ENCODE measurements at places on chromosomes 7 and 10.
A peak's percentile ranks its signal among the peaks of the same experiment; 100 is the strongest.

- no peak for DNase-seq
Measured at GRCh38 chr10:92395271-92395670, 104.3 kb downstream of the MARCHF5 start.

GRCh38 chr10:79398642-79399041 is 46.8 kb downstream of the ZCCHC24 start:
- no peak for DNase-seq

GRCh38 chr10:58217612-58218011 is 50.1 kb downstream of the IPMK start:
- no peak for DNase-seq

DNA sequence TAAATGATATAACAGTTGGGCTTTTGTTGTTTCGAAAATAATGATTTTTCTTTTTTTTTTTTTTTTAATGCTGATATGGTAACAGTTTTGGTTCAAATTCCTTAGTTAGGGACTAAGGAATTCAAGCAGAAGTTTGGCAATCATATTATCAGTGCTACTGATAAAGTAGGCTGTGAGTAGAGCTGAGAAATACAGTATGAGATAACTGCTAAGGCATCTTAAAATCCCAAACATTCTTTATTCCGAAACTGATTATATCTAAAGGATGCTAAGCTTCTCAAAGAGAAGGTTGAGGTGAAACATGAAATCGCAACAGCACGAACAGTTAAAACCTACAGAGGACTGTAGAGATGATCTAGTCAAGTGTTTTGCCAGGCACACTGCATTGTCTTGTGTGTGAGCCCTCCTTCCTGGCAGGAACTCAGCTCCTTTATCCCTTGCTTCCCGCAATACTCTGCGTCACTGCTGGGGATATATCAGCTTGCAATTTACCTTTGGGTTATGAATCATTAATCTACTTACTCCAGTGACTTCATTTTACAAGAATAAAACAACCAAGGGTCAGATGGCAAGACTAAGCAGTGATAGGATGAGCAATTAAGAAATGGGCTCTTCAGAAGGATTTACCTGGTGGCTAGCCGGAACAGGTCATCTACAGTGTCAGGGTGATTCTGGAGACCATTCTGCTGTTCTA is 36.7 kb downstream of the IRF5 start:
- DNase-seq, result no peak

DNA sequence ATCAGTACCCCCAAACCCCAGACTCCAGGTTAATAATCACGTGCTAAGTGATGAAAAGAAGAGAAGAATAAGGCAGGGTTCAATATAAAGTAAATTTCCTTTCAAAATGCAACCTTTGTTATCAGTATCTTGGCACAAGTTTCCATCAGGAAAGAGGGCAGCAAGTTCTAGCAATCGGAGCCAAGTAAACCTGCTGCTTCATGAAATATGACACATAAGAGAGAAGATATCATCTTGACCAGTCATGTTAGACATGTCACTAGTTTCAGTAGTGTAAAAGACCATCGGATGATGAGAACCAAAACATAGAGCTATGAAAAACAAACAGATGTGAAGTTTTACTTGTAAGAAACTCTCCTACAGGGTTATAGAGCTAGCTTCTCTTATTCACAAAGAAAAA is 44.0 kb downstream of the AASS start:
- no peak for DNase-seq

- peak; percentile 66 for DNase-seq
Measured at GRCh38 chr7:2870471-2870931, 26.4 kb upstream of the GNA12 start.

- no peak for DNase-seq
Measured at GRCh38 chr7:28077616-28078015, 103.0 kb downstream of the JAZF1 start.

- DNase-seq, result no peak
Measured at GRCh38 chr7:38781991-38782390, 127.0 kb downstream of the VPS41 start.

GRCh38 chr7:127667759-127668530 is 16.0 kb downstream of the SND1 start:
- DNase-seq, result no peak

DNA sequence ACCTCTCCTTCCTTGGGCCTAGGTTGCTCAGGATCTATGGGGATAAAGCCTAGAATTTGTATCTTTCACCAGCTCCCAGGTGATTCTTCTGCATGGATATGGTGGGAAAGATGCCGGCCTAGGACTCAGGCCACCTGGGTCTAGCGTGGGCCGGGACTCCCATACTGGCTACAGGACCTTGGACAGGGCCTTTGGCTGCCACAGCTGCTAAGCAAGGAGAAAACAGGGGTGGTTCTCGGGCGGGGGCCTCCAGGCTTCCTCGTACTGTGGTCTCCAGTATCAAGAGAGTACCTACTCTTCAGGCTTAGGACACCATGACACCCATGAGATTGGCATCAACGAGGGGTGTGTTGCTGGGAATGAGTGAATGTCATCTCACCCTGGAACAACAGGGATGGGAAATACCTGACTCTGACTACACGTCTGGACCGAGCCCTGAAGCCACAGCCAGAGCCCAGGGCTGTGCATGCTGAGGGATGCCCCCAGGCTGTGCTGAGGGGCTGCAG is 120.3 kb upstream of the ADAM12 start:
- DNase-seq, result no peak

GRCh38 chr7:112529521-112529920 is 48.7 kb downstream of the LSMEM1 start:
- DNase-seq, result no peak

DNA sequence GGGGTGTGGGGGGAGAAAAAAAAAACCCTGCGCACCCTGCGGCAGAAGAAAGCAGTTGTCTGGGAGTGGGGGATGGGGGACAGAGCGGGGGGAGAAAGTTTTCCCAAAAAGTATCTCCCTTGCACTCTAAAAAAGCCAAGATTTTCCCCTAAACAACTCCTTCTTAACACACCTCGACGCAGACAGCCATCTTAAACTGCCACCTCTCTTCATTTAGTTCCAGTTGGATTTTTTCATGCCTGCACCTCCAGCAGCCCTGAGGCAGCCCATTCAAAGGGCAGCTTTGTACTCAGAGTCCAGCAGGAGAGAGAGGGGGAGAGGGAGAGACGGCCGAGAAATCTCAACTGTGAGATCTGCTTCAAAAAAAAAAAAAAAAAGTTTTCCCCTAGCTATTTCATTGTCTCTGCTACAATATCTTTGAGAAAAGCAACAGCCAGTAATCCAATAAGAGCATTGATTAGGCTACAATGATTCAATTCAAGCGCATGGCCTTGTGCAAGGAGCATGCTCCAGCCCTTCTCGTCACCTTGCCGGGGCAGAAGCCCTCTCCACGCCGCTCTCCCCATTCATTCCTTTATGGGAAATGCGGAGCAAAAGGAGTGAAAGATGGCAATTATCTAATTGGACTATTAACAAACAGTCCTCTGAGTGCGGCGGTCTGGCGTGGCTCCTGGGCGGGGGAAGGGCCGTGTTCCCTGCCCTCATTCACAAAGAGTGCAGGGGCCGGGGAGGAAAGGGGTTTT is 939 bp upstream of the VAX1 start:
- no peak for DNase-seq

All from RPMI8226 (cell line).